ENCODE measurements at places on chromosomes 1 and 21. TPM values are rescaled to one million over a fixed set of nuclear protein-coding genes. Genes with fewer than 3 reads are reported as not detected.

- DNase-seq = no peak
Observed at GRCh38 chr1:33826711-33827110, 37.2 kb upstream of the HMGB4 start.

GRCh38 chr1:118788463-118788862 is 199.7 kb downstream of the TBX15 start:
- DNase-seq = no peak

DNA sequence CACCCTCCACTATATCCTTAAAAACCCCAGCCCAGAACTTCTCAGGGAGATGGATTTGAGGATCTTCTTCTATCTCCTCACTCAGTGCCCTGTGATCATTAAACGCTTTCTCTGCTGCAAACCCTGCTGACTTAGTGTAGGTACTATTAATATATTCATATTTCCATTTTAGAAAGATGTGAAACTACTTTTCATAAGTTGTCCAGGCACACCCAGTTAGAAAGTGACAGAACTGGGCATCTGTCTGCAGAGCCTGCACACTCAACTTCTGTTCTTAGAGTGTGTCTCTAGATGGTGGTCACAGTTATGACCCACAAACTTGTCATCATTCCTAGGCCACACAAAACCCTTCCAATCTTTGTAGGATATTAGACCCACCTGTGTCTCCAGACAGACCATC is 55.0 kb downstream of the FCRL5 start:
- no peak for DNase-seq

DNA sequence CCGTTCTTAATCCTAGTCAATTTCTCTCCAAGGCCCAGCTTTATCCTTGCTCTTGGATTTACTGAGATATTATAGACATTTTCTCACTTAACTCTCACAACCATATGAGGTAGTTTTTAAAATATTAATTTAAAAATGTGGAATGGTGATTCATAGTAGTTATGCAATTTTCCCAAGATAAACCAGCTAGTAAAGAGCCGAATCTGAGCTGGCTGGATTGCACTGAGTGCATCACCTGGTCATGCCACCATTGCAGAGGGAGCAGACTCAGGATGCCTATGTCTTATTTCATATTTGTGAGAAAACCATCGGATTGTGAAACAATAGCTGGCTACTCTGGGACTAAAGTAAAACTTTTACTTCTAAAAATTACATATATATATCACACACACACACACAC is 494.0 kb downstream of the KCNT2 start:
- DNase-seq = no peak

- no peak for DNase-seq
Observed at GRCh38 chr1:169245706-169246105, 121.9 kb downstream of the NME7 start.

DNA sequence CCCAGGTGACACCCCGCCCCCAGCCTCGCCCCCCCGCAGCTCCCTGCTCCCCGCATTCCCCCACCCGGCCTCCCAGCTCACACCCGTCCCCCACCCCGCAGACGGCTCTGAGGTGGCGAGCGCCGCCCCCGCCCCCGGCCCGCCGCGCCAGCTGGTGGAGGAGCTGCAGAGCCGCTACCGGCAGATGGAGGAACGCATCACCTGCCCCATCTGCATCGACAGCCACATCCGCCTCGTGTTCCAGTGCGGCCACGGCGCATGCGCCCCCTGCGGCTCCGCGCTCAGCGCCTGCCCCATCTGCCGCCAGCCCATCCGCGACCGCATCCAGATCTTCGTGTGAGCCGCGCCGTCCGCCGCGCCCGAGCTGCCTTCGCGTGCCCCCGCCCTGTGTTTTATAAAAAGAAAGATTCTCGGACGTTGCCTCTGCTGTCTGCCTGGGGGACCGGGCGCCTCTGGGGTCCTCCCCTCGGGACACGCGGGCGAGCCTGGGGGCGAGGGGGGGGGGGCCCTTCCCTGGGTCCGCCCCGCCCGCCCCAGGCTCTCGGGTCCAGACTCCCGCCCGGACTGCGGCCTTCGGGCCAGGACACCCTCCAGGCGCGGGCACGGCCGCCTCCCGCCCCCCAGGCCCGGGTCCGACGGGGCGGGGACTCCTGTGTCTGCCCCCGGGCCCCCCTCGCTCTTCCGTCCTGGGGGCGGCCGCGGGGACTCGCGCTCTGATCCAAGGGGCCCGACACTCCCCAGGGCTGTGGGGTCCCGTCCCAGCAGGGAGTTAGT is 1.6 kb upstream of the MMP23B start:
- DNase-seq = no peak

DNA sequence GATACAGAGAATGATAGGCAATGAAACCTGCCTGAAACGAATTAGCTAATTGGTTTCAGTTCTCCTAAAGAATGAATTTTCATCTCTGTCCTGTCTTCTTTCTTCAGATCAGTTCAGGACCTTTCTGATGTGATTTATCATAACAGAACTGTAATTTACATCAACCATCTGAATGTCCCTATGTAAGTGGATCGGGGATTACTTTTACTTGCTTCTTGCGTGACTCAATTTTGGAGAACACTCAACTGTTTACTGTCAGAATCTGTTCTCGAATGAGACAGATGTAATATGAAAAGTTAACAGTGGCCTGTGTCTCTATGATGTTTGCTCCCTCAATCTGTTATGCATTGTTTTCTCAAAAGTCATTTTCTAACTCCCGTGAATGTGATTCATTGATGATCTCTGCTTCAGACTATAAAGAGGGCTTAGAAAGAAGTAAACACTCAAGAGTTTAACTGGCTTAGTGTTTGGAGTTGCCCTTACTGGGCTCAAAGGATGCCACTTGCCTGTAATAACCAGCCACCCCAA is 111.0 kb downstream of the GABPA start:
- no peak for DNase-seq

DNA sequence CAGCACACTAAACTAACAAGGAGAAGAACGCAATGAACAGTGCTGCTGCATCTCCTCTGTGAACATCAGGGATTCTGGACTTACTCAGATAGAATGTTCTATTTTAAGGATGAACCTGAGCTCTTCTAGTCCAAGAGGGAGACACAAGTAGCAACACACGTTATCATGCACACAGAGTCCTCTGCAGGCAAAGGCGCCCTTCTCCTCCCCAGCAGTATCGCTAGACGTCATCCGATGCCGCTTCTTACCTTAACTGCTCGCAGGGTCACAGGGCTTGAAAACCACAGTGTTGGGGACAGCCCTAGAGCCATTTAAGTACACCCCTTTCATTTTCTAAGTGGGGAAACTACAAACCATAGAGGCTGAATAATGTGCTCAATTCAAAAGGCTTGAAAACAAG is 74.5 kb downstream of the HIVEP3 start:
- DNase-seq = no peak

- no peak for DNase-seq
Observed at GRCh38 chr1:32388641-32389040, 5.6 kb downstream of the BSDC1 start.

- DNase-seq = no peak
Observed at GRCh38 chr1:43558346-43558841, 27.7 kb downstream of the PTPRF start.

Gene KRTAP7-1
- total RNA-seq = not detected

Gene PCP4
- total RNA-seq = not detected

Gene MINDY1
- 13.4 TPM for total RNA-seq

Gene RGSL1
- not detected for total RNA-seq

Data from NCI-H460 (cell line).